ENCODE measurements at places on chromosomes 1 and 21.

DNA sequence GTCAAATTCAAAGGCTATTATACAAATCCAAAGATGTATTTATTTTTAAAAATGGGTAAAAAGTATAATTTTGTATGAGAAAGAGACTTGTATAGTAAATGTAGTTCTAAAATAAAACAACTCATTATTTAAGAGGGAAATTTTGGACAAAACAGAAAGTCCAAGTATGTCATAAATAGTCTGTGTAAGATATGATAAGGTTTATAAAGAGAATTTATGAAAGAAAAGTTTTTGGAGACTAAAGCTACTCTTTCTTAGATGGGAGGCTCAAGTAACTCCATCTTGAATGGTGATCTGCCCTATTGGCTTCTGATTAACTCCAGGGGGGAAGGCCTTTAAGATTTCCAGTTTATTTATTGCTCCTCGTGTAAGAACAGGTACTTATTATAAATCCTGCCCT, 14.7 kb upstream of the OR2T27 start:
- DNase-seq: no peak

- no peak for DNase-seq
Observed at GRCh38 chr1:151367658-151368392, 4.7 kb downstream of the SELENBP1 start.

- no peak for DNase-seq
Observed at GRCh38 chr21:34933609-34934335, 115.3 kb downstream of the RUNX1 start.

- DNase-seq: no peak
Observed at GRCh38 chr21:17340081-17340480, 172.8 kb upstream of the CXADR start.

DNA sequence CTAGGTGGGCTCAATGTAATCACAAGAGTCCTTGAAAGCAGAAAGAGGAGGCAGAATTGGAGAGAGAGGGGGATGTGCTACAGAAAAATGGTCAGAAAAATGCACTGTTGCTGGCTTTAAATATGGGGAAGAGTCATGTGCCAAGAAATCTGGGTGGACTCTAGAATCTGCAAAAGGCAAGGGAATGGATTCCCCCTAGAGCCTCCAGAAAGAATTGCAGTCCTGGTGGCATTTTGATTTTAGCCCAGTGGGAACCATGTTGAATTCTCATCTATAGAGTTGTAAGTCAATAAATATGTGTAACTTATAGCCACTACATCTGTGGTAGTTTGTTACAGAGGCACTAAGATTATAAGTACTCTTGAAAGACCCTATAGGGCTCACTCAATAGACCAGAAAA, 210.3 kb downstream of the ASTN1 start:
- DNase-seq: no peak

DNA sequence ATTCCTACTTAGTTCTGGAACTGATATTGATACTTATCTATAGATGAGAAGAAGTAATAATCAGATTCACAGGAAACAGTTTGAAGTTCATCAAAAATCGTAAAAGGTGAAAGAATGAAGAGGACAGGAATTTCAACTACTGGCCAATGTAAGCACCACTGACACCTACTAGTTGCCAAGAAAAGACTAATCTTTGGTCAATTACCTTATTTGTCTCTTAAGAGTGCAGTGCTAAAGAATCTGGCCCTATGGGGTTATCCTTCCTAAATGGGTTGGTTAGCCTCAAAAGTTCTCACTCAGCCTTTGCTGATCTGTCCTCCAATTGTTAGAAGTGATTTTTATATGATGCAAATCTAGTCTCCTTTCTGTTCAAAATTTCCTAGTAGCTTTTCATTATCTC, 29.5 kb downstream of the ADSS2 start:
- DNase-seq: no peak

- DNase-seq: no peak
Observed at GRCh38 chr21:26849428-26850115, 4.4 kb upstream of the ADAMTS1 start.

DNA sequence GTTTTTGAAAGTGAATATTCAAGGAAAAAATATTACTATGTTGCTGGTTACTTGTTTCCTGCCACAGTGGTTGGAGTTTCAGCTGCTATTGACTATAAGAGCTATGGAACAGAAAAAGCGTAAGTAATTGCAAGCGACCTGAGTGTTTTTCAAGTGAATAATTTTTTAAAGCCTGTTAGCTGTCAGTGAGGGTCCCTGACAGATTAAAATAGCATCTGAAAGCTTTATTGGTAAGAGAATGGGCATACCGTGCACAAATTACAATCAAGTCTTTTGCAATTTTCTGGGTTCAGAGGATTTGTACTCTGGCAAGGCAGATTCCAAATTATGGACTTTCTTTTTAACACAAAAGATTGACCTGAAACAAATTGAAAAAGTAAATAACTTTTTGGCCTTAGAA, 169.7 kb downstream of the ADGRL2 start:
- no peak for DNase-seq

DNA sequence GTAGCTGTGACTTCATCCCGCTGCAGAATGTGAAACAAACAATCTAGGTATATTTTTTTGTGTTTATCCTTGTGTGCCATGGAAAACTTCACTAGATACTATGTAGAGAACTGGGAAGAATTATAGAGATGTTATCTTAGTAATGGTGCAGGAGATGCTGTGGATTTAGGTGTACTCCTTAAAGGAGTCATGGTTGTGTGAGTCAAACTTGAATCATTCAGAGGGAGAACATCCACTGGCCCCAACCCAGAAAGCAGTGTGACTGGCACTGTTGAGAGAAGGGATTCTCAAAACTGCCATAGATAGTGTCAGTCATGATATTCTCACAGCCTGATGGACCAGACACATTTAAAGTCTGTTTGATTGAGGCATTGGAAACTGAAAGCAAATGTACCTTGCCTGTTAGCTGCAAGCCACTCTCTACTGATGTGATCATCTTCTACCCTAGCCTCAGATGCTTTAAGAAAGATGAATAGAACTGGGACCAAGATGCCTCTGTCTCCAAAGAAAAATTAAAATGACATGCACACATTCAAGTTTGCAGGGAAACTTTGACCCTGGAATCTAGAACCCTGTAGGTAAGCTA, 754.6 kb downstream of the MRPL39 start:
- no peak for DNase-seq

- no peak for DNase-seq
Observed at GRCh38 chr1:231353086-231353485, 15.0 kb downstream of the SPRTN start.

DNA sequence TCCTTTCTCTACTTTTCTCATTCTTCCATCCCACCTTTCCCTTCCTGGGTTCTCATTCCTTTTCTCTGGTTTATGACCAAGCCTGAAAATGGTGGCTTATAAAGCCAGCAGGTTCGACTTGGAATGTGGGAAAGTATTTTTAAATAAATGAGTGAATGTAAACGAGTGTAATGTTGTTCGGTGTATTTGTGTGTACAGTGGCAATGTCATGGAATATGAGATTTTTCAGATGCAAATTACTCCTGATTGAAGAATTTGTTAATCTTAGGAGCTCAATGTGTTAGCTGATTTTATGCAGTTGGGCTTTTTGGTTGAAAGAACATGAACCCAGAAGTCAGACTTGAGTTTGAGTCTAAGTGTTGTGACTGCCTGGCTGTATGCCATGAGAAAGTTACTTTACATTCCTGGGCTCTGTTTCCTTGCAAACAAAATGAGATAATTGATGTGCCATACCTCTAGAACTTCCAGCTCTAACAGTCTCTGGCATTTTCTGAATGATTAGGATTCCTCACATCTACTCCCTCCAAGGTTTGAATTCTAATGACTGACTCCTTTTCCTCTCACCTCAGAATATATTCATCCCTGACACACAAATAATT, 6.6 kb downstream of the SGIP1 start:
- no peak for DNase-seq

DNA sequence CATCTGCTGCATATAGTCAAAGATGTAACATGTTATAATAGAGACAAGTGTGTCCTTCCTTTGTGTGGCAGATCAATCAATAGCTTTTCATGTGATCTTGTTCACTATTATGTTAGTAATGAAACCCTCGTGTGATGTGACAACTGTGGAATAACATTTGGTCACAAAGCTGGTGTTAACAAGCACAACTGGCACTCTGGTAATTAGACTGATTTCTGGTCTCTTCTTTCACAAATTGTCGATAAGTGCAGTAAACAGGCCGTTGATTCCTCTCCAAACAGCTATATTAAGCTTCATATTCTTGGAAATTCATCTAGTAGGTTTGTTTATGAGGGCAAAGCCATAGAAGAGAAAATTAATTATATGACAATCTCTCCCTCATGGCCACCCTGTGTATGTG, 616.7 kb upstream of the PTBP2 start:
- no peak for DNase-seq

DNA sequence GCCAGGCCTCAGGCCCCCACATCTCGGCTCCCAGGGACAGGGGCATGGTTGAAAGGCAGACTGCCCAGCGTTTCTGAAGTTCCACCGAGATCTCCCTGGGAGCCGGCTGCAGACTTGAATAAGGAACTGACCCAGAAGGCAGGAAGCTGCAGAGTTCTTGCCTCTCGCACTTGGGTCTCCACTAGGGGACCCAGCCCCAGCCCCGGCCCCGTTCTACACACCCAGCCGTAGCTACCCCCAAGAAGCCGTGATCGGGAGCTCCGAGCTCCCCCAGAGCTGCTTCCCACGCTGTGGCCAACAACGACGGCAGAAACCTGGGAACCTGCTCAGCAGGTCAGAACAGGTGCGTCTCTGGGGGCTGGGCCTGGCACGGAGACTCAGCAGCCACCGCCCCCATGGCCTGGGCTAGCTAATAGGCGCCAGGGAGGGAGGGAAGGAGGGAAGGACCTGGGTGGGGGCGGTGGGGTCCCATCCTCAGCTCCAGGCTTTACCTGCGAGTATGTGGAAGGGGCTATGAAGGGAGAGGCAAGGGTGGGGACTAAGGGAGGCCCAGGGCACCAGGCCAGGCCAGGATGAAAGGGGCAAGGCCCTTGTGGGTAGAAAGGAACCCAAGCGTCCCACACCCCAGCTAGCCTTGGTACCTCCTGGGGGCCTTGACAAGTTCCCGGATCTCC, at the start of gene NECTIN4:
Gene NECTIN4 (minus strand): TSS at position 308 of the 674 bp plus-strand sequence. CDS start 262 bp downstream, at position 46.
- no peak for DNase-seq

DNA sequence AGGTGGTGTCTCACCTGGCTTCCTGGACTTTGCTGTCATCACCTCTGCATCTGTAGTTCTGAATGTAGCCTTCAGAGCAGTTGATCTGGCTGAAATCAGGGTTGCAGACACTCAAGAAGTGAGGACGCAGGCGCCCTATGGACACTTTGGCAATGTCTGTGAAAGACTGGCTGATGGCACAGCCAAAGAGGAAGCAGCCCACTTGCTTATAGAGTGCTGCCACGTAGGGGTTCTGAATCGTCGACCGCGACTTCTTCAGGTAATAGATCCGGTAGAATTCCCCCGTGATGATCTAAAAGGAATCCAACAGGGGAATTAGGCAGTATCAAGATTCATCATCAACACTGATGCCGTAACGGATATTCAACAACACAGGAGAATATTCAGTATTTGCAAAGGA, 55.1 kb downstream of the PLPP3 start:
- DNase-seq: no peak

GRCh38 chr1:91700771-91701471, 185.0 kb downstream of the TGFBR3 start:
- DNase-seq: no peak

DNA sequence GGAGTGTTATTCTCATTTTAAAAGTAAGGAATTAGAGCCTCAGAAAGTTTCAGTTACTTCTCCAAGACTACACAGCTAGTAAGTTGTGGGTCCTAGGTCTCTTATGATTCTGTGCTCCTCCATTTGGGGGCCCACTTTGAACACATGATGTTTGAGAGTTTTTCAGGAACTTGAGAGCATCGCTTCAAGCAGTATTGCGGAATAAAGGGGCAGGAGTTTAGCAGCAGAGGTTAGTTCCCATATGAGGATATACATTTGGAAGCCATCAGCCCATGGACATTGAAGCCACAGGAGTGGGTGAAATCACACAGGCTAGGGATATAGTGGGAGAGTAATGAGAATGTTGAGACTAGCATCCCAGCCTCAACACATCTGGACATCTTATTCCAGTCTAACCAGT, 143.2 kb downstream of the RASAL2 start:
- DNase-seq: no peak

DNA sequence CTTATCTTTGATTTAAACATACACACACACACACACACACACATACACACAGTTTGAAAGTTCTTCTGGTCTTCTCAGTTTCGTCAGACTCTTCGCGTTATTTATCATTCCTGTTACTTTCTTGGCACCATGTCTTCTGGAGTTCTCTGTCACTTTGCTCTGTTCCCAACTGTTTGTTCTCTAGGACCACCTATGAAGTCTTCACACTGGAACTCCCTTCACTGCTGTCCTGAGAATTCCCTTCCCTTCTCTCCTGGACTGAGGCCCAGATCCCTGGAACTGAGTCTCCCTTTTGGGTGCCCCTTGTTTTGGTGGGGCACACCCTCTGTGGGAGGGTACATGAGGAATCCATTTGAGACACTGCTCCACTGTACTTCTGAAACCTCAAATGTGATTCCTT, 30.5 kb downstream of the ALG14 start:
- no peak for DNase-seq

- no peak for DNase-seq
Observed at GRCh38 chr21:31945141-31945540, 72.3 kb downstream of the HUNK start.

All from stimulated activated CD8-positive, alpha-beta memory T cell treated with anti-CD3 and anti-CD28 coated beads, Interleukin-15, amount 100 ng/mL, for 24 hours (primary cell).